Fibroblast of the aortic adventitia (primary cell): ENCODE measurements at places on chromosomes 11 and 22. TPM values are rescaled to one million over a fixed set of nuclear protein-coding genes. Genes with fewer than 3 reads are reported as not detected.
A peak's percentile ranks its signal among the peaks of the same experiment; 100 is the strongest.

GRCh38 chr11:111788051-111788450, 21.9 kb upstream of the PPP2R1B start:
- no peak for DNase-seq

DNA sequence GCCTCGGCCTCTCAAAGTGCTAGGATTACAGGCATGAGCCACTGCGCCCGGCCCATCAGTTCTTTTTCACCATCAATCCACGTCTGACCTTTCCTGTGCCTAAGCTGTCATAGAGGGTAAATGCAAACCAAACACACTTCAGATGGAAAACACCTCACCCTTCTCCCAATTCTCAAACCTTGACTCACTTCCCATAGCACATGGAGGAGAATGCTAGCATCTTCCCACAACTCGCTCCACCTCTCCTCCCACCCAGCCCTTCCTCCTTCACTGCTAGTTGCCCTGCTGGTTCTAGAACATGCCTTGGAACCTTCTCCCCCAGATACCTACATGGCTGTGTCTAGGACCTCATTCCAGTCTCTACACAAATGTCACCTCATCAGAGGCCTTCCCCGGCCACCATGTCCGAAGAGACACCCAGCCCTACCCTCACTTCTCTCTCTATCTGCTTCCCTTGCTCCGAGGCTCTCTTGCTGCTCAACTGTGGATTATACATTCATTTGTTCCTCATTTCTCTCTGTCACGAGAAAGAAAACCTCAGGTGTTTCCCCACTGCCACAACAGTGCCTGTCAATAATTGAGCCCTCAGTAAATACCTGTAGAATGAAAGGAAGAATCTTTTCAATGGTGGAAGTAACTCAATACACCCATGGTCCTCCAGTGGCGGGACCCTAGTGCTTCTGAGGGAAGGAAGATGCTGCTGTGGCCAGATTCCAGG, 21.3 kb upstream of the NCF4 start:
- no peak for DNase-seq

Gene PDGFD
- 32.4 and 37.4 TPM in 2 replicates for total RNA-seq

Gene C11orf16
- not detected in 2 replicates for total RNA-seq

GRCh38 chr22:35376728-35377472, 4.0 kb upstream of the HMOX1 start:
- peak; percentile 99 for DNase-seq

Gene MYOD1
- not detected in 2 replicates for total RNA-seq

GRCh38 chr11:112195951-112196351, 20.6 kb downstream of the BCO2 start:
- DNase-seq: no peak

Gene HTR3A
- total RNA-seq: not detected in 2 replicates

DNA sequence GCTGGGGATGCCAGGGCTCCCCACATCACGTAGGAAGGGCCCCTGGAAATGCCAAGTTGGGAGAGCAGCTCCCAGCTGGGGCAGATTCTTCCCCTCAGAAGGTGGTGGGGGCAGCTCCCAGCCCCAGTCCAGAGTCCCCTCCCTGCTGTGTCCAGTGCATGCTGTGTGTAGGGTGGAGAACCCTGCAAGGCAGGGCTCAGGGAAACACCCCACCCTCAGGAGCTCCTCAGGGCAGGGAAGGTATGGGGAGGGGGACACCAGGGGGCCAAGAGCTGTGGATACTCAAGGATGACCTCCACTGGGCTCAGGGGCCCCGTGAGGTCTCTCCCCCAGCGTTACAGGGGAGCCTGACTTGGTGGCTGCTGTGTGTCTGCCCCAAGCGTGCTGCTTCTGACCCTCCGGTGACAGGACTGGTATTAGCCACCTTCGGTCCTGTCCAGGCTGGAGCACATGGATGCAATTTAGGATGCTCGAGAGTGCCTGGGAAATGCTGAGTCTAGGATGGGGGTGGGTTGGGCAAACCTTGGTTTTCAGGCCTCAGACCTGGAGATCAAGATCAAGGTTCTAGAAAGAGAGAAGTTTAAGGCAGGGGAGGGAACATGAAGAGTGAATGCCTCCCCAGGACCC, 16.1 kb upstream of the CABP7 start:
- no peak for DNase-seq

DNA sequence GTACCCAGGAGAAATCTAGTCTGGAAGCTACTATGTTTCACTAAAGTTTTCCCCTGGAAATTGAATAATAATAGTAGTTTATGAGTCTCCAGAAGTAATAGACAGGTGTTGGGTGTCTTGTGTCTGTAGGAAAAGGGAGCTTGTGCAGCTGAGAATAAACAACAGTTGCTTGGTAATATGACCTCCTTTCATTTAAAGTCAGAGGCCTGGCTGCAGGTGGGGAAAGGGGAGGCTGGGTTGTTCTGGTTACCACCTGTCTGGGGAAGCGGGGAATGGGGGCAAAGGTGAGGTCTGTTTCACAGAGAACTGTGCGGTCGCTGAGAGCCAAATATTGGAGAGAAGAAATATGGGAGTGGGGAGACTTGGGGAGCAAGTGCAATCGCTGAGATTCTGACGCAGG, 3.3 kb upstream of the GRAMD1B start:
- DNase-seq: no peak

DNA sequence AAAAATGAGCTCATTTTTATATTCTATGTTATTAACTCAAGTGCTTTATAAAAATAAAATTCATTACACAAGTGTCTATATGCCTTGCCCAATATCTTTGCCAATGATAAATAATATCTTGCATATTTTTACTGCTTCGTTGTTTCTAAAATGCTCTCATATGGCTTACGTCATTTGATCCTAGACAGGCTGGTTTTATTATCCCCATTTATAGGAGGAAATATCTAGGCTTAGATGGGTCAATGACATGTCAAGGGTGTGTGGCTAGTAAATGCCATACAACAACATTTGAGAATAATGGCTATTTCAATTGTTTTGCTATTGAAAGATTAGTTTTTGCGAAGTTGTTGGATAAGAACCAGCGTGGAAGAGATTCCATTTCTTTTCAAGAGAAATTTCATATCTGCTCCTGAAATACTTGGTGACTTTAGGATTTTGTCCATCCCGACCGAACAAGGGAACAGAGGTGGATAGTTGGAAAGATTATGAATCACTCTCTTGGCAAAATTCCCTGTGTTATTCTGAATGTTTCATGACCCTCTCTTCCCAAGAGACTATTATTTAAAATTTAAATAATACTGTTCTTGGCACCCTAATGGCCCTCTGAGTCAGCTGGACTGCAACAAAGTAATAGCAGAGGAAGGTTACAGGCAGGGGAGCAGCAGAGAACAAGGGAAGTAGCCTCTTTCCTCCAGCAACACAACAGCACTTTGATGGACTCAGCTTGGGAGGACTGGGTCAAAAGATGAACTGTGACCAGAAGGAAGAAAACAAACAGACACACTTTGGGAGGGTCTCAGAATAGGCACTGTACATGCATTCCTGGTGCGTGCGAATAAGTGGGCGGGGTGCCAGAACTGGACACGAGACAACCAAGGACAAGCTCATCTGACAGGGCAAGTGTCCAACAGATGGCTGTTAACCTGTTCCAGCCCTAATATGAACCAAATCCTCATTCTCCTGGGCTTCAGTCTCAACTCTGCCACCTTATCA, 94.5 kb downstream of the ME3 start:
- DNase-seq: peak; percentile 98

GRCh38 chr22:23068832-23069385, 1.4 kb upstream of the GNAZ start:
- DNase-seq: no peak

- no peak for DNase-seq
These were observed 244.2 kb downstream of the NTM start for GRCh38 chr11:131614631-131615030.

Gene CRYBB2
- not detected in 2 replicates for total RNA-seq
